ENCODE measurements at places on chromosomes 1 and 21.

- DNase-seq, result no peak
Measured at GRCh38 chr1:118842452-118843201, 145.5 kb downstream of the TBX15 start.

- DNase-seq, result no peak
Measured at GRCh38 chr1:162087111-162087510, 17.6 kb downstream of the NOS1AP start.

GRCh38 chr1:22259551-22260282 is 116.8 kb upstream of the WNT4 start:
- no peak for DNase-seq

GRCh38 chr1:81238129-81238528 is 562.6 kb upstream of the ADGRL2 start:
- no peak for DNase-seq

- DNase-seq, result no peak
Measured at GRCh38 chr1:88923224-88923623, 31.9 kb upstream of the GTF2B start.

GRCh38 chr1:27342778-27343638 is 1.2 kb downstream of the SYTL1 start:
- peak; percentile 60 for DNase-seq

DNA sequence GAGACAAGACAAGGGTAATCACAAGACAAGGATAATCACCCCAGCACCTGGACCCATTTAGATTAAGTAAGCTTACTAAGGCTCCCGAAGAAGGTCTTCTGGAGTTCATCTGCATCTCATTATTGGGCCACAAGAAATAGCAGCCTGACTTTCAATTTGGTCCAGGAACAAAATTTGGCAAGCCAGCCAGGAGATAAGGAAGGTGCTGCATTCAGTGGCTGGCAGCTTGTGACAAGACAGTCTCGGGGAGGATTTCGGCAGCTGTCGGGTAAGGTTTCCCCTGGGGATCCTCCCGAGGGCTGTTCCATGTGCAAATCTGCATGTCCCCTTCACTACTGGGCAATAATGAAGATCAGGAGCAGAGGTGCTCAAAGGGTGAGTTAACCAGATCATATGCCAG is 195.2 kb downstream of the FCRL5 start:
- no peak for DNase-seq

DNA sequence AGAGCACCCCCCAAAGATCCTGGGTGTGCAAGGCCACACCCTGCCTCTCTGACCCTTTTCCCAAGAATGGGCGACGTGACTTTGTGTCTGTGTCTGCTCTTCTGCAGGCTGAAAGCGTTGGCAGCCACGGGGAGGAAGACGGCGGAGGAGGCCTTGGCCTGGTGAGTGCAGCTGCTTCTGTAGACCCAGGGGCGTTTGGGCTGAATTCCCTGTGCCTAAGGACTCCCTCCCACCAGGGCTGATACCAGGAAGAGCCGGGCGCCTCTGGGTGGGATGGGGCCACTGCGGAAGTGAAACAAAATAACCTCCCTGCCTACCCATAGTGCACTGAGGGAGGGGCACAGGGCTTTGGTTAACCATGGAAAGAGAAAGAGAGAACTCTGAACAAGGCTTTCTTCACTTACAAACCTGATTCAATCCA is 2.5 kb downstream of the UBASH3A start:
- no peak for DNase-seq

DNA sequence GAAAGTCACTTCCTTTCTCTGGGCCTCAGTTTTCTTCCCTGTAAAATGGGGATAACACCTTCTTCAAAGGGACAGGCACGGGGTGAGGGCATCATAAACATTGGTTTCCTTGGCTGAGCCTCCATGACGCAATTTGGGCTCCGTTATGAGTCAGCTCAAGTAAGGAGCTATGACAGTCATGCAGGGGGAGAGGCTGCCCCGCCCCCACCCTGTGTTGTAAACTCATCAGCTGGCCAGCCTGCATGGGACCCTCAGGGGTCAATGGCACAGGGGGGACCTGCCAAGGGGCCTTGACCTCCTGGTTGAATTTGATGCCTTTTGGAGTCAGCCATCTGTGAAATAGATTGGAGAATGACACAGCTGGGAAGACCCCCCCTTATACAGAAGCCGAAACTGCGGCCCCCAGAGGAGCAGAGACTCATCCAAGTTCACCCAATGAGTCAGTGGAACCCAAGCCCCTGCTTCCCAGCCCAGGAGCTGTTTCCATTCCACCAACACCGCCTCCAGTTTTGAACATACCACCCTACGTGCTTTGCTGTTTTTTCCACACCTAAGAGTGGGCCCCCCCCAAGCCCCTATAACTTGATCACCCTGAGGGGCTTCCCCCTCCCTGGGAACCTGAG is 36.8 kb upstream of the RUNX3 start:
- DNase-seq, result no peak

DNA sequence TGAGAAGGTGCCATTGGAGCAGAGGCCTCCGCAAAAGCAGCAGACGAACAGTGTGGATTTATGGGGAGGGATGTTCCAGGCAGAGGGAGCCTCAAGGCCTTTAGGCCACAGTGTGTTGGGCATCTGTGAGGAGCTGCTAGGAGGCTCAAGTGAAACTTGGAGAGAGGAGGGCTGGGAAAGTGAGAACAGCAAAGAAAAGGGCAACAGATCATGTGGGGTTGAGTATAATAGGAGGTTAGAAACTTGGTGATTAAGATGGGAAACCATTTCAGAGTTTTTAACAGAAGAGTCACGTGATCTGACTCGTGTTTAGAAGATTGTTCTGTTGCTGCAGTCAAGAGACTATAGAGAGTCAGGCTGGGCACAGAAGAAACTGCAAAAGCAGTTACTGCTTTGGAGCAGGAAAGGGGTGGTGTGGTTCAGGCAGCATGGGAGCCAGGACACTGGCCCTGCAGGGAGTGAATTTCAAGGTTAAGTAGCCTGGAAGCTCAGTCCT is 277.0 kb downstream of the DISC1 start:
- no peak for DNase-seq

DNA sequence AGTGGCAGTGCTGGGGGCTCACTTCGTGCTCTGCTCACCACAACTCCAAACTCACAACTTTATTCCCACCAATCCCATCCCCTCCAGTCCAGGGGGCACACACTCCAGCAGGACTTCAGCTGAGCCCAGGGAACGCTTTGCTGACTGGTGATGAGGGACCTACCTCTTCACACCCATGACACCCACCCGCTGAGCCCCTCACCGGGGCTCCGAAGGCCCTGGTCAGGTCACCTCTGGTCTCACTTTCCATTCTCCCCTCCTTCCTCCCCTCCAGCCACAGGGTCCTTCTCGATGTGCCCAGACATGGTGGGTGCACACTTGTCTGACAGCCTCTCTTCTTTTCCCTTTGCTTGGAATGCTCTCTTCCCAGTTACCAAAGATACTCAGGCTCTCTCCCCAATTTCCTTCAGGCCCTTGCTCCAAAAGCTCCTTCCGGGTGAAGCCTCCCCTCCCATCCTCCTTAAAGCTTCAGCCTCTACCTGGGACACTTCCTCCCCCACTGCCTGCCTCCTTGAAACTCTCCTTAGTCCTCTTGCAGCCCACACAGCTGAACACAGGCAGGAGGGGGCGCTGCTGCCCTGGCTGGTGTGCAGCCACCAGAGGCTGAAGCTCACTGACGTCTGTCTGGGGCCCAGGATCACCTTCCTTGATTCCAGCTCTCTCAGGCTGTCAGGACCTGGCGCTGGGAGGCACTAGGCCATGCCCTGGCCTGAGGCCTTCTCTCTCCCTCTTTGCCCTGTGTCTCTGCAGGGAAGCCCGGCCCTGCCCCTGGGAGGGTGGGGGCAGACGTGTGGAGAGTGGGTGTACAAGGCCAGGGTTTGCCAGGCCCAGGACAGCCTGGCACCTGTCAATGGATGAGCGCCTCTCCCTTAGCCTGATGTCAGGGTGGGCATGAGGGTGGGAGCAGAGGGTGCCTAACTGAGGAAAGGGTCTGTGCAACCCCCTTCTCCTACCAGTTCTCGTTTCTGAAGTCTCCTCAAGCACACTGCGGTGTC is 1.6 kb downstream of the KCNE1 start:
- DNase-seq, result no peak

DNA sequence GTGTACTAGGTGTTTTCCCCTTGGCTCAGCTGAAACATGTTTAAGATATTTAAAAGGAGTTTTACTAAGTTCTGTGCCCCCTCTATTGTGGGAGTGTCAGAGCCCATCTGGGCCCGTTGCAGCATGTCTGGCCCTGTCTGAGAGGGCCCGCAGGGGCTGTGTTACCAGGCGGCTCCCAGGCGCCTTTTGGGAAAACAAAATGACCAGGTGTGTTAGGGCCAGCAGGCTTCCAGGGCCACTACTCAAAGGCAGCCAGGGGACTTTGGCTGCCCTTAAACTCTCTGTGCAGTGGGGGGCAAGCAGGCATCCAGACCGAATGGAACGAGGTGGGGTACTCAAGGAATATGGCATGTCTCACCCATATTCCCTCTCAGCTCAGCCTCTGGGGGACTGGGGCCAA is 111.7 kb downstream of the KCNN3 start:
- DNase-seq, result no peak

GRCh38 chr1:62790716-62791115 is 6.8 kb downstream of the ATG4C start:
- no peak for DNase-seq

- DNase-seq, result no peak
Measured at GRCh38 chr1:11691302-11691914, at the start of gene DRAXIN. Gene DRAXIN, plus strand, starts transcription at chr1:11691710. Its CDS starts 14,549 bp downstream, at chr1:11706259.

DNA sequence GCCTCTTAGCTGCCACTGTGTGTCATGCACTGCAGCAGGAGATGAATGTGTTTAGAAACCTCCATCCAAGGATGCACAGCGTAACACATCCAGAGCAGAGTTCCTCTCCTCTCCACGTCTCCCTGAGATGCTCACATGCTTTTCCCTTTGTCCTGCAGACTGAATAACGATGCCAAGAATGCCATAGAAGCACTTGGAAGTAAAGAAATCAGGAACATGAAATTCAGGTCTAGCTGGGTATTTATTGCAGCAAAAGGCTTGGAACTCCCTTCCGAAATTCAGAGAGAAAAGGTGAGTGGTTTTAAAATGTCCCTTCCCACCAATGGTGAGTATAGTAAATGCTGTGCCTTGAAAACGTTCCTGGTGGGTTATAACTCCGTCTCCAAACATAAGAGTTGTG is 13.4 kb upstream of the MX2 start:
- DNase-seq, result no peak

DNA sequence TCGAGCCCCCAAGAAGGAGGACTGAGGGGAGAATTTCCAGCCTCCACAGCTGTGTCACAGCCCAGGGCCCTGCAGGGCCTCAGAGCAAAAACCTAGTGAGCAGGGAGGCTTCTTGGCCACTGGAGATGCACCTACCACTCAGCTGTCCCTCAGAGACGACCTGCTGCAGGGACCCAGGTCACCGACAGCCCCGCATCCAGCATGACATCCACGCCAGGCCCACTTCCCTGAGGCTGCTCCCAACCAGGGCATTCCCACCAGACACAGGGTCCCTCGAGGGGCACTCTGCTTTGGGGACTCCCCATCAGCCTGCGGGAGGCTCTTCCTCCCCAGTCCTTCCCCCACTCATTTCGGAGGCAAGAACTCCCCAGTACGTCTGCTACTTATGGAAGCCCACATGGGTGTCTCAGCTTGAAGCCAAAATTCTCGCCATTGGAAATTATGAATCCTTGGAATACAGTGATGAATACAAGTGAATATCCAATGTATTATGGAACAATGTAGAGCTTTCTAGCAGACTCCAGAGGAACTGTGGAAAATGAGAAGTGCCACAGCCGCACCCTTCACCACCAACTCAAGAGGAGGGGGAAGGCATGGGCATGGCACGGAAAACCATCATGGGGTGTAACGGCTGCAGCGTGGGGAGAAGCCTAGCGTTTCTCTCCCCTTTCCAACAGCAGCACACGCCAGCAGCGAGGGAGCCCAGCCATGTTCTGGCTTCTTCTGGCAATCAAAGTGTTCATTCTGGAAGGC is 6.9 kb downstream of the TFF3 start:
- DNase-seq, result no peak

DNA sequence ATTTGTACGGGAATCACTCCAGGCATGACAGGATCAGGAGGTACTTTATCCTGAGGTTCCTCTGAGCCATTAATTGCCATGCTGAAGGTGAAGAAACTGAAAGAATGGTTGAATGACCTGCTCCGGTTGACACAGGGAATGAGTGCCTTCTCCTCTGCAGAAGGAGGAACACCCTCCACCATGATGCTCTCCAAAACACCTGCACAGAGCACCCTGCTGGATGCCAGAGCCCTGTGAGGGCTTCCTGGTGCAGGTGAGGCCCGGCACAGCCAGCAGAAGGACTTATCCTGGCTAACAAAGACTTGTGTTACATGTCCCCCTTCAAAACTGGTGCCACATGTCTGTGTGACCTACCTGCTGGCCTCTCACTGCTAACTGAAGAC is 14.3 kb upstream of the LBR start:
- no peak for DNase-seq

- DNase-seq, result no peak
Measured at GRCh38 chr1:114103992-114104391, 49.7 kb downstream of the SYT6 start.

- DNase-seq, result no peak
Measured at GRCh38 chr1:229128066-229128608, 142.8 kb upstream of the RAB4A start.

- no peak for DNase-seq
Measured at GRCh38 chr1:227424159-227424680, 105.9 kb upstream of the CDC42BPA start.

DNA sequence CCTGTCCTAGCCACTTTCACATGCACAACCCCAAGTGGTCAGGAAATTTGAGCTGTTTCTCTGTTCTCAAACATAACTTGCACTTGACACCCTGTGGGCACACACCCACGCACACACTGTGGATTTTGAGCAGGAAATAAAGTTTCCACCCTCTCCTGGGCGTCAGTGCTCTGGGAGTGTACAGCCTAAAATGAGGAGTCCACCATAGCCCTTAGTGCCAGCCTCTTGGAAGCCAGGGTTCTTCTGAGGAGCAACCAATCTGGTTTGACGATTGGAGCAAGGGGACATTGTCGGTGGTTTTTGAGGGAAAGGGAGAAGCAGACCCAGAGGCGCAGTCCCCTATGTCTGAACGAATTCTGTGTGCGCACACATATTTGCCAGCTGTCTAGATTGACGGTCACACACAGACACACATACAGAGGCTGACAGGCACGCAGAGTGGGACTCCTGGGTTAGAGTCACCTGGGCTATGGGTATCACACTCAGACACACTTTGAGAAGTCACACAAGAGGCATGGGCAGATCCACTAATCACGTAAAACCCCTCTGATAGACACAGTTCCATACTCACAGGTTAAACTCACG is 2.7 kb downstream of the DMBX1 start:
- DNase-seq, result no peak

GRCh38 chr1:198612471-198613260 is 26.2 kb upstream of the PTPRC start:
- no peak for DNase-seq

- DNase-seq, result no peak
Measured at GRCh38 chr1:44068442-44068921, 37.2 kb upstream of the SLC6A9 start.

- DNase-seq, result no peak
Measured at GRCh38 chr21:24369746-24370145, 1237.5 kb downstream of the MRPL39 start.
